ENCODE measurements at places on chromosomes 1 and 21.

DNA sequence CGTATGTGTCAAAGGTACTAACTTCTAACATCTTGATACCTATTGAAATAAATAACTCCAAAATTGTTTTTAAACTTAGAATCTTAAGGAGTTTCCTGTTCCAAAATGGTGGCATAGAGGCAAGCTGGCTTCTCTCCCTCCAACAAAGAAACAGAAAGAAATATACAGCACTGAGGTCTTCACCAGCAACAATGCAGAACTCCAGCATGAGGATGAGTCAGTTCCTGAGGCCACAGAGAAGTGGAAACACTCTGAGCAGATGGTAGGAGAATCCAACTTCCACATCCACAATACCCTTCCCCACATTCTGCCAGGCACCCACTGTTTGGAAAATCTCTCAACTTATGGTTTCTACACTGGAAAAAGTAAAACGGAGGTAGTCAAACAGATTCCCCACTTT, 12.2 kb upstream of the PPIH start:
- no peak for DNase-seq

GRCh38 chr1:183646776-183647175, 6.3 kb downstream of the APOBEC4 start:
- no peak for DNase-seq

GRCh38 chr21:46559291-46559983, 45.4 kb downstream of the S100B start:
- DNase-seq = peak; percentile 61

DNA sequence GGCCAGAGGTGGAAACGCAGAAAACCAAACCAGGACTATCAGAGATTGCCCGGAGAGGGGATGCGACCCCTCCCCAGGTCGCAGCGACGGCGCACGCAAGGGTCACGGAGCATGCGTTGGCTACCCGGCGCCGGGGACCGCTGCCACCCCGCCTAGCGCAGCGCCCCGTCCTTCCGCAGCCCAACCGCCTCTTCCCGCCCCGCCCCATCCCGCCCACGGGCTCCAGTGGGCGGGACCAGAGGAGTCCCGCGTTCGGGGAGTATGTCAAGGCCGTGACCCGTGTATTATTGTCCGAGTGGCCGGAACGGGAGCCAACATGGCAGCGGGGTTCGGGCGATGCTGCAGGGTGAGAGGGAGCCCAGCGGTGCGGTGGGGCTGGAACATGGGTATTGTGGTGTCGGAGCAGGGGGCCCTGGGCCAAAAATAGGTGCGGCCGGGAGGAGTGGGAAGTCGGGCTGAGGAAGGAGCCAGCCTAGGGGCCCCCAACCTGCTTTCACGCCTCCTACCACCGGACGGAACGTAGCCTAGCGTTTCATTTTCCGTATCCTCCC, at the start of gene ACADM:
ACADM (plus strand) TSS at position 238 of the 551 bp plus-strand sequence; CDS start at position 317, 79 bp downstream.
- peak; percentile 80 for DNase-seq

DNA sequence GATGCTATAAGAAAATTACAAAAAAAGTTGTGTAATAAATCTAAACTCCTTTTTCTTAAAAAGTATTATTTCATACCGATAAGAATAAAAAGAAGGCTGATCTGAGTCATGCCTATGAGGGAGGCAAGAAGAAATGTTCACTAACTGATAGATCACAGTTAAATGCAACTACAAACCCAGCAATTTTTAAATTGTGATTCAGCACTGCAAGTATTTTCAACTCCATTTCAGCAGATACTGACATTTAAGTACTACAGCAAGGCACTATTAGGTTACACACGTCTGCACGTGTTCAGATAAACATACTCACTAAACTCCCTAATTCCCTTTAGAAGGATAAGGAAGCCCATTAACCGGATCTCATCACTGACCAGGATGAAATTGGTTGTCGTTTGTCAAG, 213.3 kb upstream of the ZRANB2 start:
- no peak for DNase-seq
